ENCODE measurements at places on chromosomes 12 and 14.

GRCh38 chr12:122421187-122421820 lies 1.2 kb downstream of the CLIP1 start:
- DNase-seq: no peak

- DNase-seq: no peak
Measured at GRCh38 chr12:104650541-104650940, 193.8 kb downstream of the CHST11 start.

- DNase-seq: no peak
Measured at GRCh38 chr14:37584211-37585100, 10.6 kb downstream of the FOXA1 start.

- no peak for DNase-seq
Measured at GRCh38 chr12:10151621-10152020, 20.3 kb downstream of the OLR1 start.

GRCh38 chr12:90253136-90253535 lies 544.5 kb upstream of the ATP2B1 start:
- no peak for DNase-seq

- no peak for DNase-seq
Measured at GRCh38 chr14:70707138-70708038, 65.7 kb downstream of the TTC9 start.

GRCh38 chr12:68364893-68365725 lies 32.9 kb upstream of the MDM1 start:
- peak; percentile 67 for DNase-seq

- DNase-seq: no peak
Measured at GRCh38 chr12:116672010-116672409, 65.9 kb downstream of the SPRING1 start.

- DNase-seq: no peak
Measured at GRCh38 chr12:125092872-125093680, 27.8 kb downstream of the AACS start.

GRCh38 chr12:6390084-6390799 lies 6.3 kb downstream of the LTBR start:
- DNase-seq: no peak

DNA sequence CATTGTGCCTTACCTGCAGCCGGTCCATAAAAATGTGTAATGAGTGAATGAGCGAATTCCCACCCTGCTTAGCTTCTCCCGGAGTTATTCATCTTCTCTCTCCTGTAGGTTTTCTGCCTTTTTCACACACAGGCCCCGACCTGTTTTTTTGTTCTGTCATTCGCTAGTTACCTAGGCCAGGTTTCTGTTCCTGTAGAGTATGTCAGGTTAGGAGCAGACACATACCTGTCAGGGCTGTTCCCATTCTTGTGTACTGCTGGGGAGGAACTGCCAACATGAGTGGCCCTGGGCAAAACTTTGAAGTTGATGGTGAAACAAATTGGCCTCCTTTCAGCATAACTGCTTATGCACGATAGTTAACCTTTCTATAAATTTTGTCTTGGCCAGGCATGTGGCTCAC lies 140.1 kb downstream of the SYNE2 start:
- DNase-seq: no peak

GRCh38 chr12:21718944-21719650 lies 55.4 kb downstream of the KCNJ8 start:
- DNase-seq: no peak

DNA sequence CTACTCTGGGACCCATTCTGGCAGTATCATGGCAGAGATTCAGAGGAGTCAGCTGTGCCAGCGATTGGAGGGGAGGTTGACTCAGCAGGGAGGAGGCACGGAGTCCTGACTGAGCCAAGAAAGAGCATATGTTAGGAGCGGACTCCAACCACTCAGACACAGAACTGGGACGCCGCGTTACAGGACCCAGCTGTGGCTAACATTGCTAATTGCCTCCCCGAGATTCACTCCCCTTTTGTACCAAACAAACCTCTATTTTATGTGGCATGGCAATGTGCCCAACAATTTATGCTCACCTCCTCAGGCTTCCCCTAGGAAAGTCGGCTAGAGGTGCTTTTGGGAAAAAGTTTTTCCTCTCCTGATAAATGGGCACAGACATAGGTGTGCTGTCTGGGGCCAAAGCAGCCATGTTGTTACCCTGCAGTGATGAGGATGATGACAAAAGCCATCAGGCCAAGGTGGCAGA lies 15.2 kb upstream of the CLIP1 start:
- DNase-seq: no peak

- DNase-seq: no peak
Measured at GRCh38 chr12:13583630-13584029, 387.1 kb downstream of the EMP1 start.

DNA sequence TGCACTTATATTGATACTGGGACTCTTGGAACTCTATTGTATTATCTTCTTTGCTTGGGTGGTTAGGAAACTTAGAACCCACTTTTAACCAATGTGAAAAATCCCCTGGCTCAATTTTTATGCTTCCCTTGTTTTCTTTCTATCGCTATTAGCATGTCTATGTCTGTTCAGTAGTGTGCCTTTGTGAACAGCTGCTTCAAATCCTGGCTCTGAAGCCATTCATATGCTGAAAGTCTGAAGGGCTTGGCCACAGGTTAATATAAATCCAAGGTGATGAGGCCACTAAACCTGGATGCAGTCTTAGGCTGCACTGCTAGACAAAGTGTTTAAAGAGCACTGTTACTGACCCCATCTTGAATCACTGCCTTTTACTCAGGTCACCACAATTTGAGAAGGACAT lies 94.9 kb upstream of the RIC8B start:
- DNase-seq: no peak

DNA sequence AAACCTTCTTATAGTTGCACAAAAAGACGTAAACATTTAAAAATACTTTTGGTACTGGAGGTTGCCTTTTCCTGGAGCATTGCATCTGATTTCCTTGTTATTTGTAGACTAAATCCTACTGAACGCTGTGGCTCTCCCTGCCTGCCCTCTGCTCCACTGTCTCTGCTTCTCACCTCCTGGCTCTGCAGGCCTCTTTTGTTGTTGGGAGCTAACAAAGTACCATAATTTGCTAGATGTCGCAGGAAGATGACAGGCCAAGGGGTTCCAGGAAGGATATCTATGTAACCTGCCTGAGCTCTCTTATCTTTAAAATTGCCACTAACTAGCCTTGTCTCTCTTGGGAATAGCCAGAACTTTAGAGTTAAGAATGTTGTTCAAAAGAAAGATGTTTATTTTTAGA lies 21.4 kb downstream of the SYNE2 start:
- DNase-seq: no peak

DNA sequence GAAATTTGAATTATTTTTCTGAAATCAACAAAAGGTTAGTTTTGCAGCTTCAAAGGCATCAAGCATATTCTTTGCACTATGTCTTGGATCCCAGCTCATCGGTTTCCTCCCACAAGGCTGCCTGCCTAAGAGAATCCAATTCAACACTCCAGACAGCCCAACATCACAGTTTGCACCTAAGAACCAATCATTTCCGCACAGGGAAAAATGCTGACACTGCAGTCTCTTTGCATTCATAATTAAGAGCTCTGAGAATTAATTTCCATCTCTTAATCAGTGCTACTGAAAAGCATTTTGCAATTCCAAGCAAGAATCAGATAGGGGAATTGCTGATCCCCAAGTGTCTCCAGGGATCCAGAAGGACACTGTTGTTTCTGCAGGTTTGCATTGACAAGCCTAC lies 175.9 kb downstream of the PIWIL1 start:
- no peak for DNase-seq

DNA sequence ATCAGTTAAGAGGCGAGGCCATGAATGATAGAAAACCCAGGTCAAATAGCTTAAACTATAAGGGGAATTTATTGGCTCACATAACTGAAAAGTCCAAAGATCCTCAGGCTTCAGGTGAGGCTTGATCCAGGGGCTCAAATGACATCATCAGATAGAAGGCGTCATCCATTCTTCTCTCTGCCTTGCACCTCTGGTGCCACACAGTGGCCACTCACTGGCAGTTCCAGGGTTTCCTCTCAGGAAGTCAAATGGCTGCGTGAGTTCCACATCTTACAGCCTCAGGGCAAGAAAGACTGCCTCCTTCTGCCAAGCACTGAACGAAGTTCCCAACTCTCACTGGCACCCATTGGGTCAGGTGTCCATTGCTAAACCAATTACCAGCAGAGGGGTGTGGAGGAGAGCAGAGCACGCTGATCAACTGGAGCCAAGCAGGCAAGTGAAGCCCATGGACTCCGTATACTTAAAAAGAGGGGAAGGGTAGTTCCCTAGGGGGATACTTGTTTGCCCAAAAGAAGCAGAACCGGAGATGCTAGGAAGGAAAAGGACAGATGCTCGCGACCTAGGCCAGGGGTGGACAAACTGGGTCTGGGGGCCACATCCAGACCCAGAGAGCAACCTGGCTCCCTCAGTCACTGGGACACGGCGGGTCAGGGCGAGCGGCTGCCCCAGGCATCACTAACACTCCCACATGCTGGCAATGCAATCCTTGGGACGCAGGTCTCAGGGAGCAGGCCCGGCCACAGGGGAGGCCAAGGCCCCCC lies 69.3 kb downstream of the SERPINA3 start:
- no peak for DNase-seq

DNA sequence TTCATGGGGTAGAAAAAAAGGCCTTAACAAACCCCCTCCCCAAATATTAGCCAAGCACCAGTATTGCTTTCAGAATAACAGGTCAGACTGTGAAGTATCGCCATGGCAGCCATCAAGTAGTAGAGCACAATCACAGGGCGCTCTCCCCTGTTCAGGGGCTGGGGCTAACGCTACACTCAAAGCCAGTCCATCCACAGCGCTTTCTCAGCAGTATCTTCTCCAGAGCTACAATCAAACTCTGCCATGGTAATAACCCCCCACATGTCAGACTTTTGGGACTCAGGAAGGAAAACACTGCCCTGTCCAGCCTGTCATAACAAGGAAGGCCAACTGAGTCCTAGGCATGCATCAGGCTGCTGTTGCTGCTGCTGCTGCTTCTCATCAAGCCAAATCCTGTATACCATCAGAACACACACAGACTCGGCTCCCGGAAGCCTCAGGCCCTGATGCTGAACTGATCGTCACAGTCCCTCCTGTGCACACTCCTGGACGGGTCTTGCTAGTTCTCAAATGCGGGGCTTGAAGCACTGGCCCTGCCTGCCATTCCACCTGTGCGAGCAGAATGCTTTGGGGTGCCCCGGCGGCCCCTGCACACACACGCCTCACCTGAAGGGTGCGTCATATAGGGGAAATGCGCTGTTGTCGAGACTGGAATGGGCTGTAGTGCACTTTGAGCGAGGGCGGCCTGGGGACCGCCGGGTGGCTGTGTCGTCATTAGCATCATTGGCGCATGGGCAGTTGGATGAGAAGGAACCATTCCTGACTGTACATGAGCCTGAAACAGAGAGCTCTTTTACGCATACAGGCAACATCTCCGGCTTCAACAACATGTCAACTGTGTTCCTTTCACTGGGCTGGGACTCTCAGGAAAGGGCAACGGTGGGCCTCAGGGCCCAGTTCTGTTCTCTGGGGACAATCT lies 47.6 kb downstream of the SH2B3 start:
- no peak for DNase-seq

DNA sequence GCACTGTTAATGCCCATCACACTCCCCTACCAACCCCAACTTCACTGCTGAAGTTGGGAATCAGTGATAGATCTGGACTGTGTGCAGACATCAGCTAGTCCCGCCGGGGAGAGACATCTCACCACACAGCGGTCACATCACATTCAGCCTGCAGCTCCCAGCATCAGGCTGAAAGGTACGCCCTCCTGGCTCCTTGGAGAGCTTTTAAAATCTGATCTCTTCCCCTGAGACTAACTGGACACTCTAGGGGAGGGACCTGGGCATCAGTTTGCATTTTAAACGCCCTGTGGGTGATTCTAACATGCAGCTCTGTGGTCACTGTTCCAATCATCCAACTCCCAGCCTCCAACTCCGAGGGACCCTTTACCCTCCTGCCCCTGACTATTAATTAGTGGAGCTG lies 58.4 kb downstream of the CCDC85C start:
- DNase-seq: no peak

- no peak for DNase-seq
Measured at GRCh38 chr12:3463921-3464320, 27.1 kb upstream of the PRMT8 start.

DNA sequence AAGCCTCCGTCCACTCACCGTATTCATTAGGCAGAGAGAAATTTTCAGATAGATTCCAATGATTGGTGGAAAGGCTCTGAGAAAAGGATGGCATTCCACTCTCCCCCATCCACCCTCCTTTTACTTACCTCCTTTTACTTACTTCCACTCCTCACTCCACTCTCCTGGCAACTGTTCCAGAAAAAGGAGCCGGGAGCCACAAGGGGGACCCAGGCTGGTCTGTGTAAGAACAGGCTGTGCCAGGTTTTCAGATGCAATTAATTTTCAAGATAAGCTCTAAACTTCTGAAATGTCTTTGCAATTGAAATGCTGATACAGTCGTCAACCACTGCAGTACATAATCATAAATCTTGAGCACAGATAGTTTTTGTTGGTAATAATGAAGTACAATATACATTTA lies 248.8 kb downstream of the ANO6 start:
- no peak for DNase-seq

GRCh38 chr14:69647213-69647612 lies 35.8 kb downstream of the SUSD6 start:
- DNase-seq: no peak

GRCh38 chr12:32893043-32893442 lies 3.5 kb downstream of the PKP2 start:
- DNase-seq: no peak

DNA sequence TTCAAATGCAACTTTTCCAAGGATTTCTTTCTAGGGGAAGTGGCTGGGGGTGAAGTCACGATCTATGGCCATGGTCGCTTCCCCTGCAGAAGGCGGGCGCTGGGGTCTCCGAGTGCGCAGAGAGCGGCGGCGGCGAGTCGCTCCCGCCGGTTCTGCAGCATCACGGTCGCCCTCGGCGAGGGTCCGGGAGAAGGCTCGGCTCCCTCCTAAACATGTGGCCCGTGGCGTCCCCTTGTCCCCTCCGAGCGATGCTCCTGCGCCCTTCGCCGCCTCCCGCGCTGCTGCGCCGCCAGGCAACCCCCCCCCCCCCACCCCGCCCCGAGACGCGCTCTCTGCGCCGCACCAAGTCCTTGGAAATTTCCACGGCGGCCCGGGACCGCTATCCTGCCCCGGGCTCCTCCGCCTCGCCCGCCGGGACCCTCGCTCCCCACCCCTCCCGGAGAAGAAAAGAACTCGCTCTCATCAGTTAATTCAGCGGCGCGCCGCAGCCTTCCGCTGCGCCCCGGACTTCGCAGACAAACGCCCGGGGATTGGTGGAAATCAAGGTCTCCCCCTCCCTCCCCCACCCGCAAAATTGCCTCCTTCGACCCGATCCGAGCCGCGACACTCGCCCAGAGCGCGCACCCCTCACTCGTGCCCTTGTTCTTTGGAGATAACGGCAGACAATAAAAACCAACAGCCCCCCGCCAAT lies at the start of gene ST8SIA1:
Gene ST8SIA1, minus strand, starts transcription at position 298 of the 691 bp plus-strand sequence. CDS start 475 bp downstream, outside the sequence.
- DNase-seq: peak; percentile 17

Data from stimulated activated CD8-positive, alpha-beta memory T cell treated with anti-CD3 and anti-CD28 coated beads, Interleukin-7, amount 100 ng/mL, for 1 hour (primary cell).